ENCODE measurements at places on chromosomes 1 and 21.

DNA sequence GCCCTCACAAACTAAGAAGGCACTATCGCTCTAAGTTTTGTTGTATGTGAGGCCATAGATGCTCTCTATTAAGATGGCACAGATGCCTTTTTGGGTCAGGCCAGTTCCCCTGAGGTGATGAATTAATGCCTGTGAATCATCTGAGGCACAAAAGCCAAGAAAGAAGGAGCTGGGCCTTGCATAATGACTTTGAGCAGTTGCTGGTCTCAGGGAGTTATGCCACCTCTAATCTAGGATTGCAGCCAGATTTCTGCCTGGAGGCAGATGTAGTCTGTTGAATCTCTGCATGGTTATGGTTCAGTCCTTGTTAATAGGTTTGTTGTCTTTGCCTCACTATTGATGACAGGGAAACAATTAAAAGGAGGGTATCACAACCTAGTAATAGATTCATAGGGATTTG, 168.1 kb upstream of the CHRM3 start:
- DNase-seq = no peak

DNA sequence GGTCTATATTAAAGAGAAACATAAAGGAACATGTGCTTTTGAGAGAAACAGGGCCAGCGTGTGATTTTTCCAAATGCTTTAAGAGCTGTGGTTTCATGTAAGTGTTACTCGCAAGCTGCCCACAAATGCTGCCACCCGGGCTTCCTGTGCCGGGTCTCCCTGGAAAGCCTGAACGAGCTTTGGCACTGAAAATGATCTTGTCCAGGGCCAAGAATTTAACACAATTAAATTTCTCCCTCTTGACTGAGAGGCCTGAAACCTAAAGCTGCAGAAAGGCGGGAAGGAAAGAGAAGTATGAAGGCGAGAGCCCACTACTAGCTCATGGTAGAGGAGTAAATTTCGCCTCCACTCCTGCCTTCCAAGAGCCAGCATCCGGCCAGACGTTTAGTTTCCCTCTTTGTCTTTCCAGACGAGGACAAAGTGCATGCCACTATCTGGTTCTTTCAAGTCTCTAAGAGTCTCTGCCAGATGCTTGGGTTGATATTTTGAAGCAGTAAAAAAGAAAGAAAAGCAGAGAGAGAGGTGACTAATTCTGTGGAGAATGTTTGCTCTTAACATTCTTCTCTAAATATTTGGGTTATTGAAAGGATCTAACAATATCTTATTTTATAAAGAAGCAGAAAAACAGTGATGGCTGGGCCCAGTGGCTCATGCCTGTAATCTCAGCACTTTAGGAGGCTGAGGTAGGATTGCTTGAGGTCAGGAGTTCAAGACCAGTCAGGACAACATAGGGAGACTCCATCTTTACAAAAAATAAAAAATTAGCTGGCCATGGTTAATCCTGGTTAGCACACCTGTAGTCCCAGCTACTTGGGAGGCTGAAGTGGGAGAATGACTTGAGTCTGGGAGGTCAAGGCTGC, 100.0 kb upstream of the HNRNPU start:
- DNase-seq = peak; percentile 79

GRCh38 chr1:2050461-2050792, 216 bp downstream of the PRKCZ start:
- no peak for DNase-seq

- no peak for DNase-seq
Measured at GRCh38 chr1:66284746-66285145, 249.2 kb upstream of the SGIP1 start.

DNA sequence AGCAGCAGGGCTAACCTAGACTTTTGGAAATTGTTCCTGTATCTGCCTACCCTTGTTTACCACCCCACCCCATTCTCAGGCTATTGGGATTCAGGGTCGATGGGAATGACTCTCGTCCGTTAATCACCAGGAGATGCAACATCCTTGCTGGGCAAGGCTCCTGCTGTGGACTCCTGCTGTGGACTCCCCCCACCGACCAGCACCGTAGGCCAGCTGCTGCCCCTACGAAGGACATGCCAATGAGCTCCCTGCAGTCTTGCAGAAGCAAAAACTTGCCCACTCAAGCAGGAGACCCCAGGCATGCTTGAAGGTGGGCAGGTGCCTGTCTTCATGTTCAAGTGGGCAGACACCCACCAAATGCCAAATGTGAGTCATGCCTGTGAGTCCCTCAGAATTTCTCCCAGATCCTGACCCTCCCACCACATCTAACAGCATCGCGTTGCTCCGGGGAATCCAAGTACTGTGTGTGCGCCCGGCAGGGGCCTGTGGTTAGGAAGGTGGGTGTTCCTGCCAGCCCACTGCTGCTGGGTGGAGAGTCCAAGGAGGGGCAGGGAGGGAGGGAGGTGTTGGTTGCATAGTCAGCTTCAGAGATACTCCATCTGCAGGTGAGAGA, 41.7 kb upstream of the SOX13 start:
- no peak for DNase-seq

- DNase-seq = no peak
Measured at GRCh38 chr1:70043804-70044203, 161.6 kb downstream of the LRRC40 start.

DNA sequence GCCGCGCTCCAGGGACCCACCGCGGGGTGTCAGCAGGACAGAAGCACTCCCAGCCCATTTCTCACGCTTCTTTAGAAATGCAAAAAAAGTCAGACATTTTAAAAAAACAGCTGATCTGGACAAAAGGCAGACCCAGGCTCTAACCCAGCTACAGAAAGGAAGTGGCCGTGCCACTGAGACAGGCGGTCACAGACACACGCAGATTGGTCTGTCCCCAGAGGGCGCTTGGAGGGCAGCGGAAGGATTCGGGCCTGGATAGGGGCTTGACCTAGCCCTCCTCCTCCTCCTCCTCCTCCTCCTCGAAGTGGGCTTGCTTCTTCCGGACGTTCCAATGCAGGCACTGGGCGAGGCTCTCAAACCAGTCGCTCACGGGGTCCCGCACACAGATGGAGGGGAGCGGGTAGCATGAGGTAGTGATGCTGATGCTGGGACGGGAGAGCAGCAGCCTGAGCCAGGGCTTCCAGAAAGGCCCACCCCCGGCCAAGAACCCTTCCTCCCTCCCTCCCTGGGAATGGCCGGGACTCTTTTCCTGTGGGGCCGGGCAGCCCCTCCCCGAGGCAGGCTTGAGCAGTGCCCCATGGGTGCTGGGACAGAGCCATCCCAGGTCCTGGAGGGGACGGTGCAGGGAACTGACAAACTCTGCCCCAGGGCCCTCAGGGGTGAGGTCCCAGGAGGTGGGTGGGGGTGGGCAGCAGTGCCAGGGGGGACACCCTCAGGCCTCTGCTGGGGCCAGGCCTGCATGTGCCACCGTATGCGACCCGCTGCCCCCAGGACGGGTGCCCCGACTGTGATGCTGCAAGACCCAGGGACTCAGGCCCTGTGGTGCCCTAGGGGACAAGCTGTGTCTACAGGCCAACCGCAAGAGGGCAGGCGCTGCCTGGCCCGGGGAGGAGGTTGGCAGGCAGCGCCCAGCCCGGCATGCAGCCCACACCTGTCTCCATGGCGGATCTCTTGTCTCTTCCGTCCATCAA, 25.3 kb downstream of the NADK start:
- DNase-seq = peak; percentile 66

- no peak for DNase-seq
Measured at GRCh38 chr1:27545876-27546275, 55.9 kb upstream of the WASF2 start.

GRCh38 chr1:214403431-214403830, 122.5 kb downstream of the SMYD2 start:
- no peak for DNase-seq

GRCh38 chr1:206918076-206918475, 3.7 kb downstream of the FCMR start:
- DNase-seq = no peak

- peak; percentile 75 for DNase-seq
Measured at GRCh38 chr1:67586596-67586995, 98.4 kb upstream of the GADD45A start.

DNA sequence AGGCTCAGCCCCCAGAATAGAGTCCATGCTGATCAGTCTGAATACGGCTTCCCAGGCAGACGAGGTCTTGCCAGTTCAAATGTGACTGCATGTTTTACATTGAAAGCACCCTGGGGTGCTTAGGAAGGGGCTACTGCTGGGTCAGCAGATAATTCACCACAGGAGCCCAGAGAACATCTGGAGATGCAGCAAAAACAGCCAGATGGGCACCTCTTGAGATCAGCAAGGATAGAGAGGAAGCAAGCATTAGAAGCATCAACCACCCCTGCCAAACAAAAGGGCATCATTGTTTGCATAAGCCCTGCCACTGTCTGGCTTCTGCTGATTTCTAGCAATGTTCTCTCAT, 403.1 kb downstream of the RRAGC start:
- DNase-seq = no peak

- no peak for DNase-seq
Measured at GRCh38 chr21:24014381-24014780, 1592.9 kb downstream of the MRPL39 start.

DNA sequence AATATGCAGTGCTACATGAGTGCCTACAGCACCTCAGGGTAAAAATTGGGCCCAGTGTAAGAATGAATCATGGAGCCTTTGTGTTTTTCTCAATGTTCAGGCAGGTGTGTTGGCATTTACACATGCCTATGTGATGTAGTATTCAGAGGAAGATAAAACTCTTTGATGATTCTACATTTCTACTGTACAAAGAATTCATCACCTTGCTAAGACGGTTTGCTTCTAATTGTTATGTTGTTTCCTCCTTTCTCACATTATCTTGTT, 867.3 kb downstream of the TTLL7 start:
- DNase-seq = no peak

- no peak for DNase-seq
Measured at GRCh38 chr21:29184037-29184436, 53.6 kb downstream of the MAP3K7CL start.

DNA sequence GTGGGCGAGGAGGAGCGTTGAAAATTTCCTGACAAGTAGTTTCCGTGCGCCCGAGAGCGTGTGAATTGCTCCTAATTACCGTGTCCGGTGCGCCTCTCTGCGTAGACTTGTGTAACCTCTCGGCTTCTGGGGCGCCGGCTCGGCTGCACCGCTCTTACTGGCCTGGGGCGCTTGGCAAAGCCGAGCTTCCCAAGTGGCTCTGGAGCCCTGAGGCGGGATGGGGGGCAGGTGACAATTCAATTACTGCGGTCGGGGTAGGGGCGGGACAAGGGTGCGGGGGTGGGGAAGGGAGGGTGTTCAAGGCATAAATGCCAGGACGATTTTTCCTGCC, 392 bp upstream of the DMRTA2 start:
- peak; percentile 94 for DNase-seq

DNA sequence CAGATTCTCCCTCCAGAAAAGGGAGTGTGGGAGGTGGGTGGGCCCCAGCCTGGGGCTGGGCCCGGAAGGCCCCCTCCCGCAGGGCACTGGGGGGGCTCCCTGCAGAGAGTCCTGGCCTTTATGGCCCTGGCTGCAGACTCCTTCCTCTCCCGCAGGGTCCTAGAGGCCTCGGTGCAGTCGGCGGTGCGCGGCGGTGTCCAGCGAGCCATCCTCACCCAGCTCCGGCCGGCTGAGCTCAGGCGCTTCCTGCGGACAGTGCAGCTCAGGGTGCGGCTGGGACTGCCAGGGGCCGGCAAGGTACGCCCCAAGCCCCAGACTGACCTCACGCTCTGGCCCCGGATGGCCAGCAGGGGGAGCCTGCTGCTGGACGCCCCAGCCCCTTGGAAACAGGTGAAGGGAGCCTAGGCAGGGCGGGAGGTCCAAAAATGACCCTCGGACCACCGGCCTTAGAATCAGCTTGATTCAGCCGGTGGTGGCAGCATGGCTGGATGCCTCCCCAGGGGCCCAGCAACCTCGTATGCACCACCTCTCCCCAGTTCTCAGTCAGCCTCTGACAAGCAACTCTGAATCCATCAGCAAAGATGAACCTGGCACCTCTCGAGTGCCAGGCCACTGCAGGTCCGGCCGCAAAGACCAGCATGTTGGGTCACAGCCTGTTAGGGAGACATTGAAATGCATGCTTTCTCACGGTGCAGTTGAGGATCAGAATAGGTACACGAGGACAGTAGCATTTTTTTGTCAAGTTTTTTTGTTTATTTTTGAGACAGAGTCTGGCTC, 20.6 kb downstream of the MTHFR start:
- peak; percentile 95 for DNase-seq

GRCh38 chr1:84780000-84780716, 89.9 kb upstream of the SSX2IP start:
- DNase-seq = no peak

DNA sequence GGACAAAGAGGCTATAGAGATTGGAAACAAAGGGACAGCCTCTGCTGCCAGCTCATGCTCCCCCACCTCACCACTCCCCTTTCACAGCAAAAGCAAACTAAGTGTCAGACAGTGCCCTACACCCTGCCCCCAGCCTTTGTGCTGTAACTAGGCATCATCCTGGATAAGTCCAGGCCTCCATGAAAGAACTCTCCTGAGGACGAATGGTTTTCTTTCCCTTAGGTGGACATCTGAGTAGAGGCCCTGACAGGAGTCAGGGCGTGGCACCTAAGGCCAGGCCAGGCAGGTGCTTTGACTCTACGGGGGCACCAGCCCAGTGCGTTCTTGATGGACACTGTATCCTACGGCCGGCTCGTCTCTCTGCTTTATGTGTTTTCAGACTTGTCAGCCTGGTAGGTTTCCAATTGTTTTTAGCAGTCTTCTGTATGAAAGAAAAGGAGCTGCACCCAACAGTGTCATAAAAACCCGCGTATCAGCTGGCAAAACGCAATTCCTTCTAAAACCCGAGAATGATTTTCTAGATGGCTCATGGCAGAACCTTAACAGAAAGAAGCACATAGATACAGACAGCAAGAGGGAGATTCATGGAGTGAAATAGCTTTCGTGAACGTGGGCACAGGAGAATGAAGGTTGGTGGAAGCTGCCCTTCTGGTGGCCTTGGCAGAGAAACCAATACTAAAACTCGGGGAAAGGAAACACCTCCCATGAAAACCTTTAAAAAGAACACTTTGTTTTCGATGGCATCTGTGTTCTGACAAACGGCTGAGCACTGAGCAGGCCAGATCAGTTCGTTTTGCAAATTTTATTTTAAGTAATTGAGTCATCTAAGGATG, 51.7 kb upstream of the AJAP1 start:
- DNase-seq = no peak

GRCh38 chr1:186566140-186566855, 105.4 kb upstream of the PDC start:
- DNase-seq = no peak

DNA sequence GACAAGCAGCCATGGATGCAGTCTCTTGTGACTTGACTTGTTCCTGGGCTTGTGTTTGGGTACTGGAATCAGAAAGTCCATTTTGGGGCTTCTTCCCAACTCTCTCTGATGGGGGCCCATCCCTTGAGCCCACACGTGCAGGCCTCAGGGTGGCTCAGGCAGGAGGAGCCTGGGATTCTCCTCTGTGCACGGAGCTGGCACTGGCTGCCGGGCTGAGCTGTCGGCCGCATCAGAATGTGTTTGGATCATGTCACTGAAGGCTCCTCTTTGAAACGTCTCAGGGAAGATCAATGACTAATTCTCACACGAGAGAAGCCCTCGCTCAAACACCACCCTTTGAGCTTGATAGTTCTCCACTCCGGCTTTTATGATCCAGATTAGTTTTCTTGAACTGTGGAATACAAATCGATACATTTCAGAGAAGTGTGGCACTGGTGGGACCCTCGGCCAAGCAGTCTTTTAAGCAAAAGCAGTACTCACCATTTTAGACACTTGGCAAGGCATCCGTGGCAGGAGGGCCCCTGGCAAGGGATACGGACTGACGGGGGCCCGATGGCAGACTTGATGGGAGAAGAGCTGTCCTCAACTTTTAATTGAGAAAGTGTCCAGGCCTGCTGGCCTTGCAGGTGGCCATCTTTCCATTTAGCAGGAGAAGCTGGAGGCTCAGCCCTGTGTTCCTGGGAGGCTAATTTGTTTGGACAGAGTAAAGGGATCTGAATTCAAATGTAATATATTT, 220.7 kb upstream of the C1orf174 start:
- DNase-seq = peak; percentile 58

Measured in osteoblast (primary cell).